Activated CD4-positive, CD25-positive, alpha-beta regulatory T cell treated with anti-CD3 and anti-CD28 coated beads, Interleukin-2, amount 50 U/mL, for 24 hours (primary cell): ENCODE measurements at places on chromosomes 7 and 10.

DNA sequence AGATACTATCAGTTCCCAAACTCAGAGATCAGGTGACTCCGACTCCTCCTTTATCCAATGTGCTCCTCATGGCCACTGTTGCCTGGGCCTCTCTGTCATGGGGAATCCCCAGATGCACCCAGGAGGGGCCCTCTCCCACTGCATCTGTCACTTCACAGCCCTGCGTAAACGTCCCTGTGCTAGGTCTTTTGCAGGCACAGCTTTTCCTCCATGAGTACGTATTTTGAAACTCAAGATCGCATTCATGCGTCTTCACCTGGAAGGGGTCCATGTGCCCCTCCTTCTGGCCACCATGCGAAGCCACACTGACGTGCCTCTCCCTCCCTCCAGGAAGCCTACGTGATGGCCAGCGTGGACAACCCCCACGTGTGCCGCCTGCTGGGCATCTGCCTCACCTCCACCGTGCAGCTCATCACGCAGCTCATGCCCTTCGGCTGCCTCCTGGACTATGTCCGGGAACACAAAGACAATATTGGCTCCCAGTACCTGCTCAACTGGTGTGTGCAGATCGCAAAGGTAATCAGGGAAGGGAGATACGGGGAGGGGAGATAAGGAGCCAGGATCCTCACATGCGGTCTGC lies 162.2 kb downstream of the EGFR start:
- no peak for ATAC-seq

- no peak for ATAC-seq
Measured at GRCh38 chr7:131829947-131830558, 273.6 kb upstream of the PODXL start.

GRCh38 chr10:4708123-4708759 lies 117.8 kb upstream of the AKR1E2 start:
- ATAC-seq: no peak

DNA sequence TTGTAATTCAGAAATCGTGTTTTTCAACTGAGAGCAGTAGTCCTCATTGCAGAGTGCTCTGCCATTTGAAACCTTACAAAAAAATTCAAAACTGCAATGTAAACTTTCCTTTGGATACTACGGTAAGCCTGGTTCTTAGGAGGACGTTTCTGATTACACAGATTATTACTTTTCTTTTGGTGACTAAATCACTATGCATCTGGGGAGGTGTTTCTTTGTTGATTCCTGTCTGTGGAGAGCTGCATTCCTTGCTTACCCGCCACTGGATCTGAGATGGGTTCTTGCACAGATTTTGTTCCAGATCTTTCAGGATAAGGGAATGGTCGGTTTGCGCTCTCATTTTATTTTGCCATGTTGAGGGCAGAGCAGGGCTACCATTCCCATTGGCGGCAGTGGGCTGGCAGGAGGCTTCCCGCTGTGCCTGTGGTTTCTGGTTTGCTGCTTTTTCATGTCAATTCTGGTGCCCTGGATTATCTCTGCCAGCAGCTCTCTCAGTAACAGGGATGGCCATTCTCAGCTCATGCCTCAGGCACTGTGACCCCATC lies 485.1 kb downstream of the GLRX3 start:
- ATAC-seq: no peak

DNA sequence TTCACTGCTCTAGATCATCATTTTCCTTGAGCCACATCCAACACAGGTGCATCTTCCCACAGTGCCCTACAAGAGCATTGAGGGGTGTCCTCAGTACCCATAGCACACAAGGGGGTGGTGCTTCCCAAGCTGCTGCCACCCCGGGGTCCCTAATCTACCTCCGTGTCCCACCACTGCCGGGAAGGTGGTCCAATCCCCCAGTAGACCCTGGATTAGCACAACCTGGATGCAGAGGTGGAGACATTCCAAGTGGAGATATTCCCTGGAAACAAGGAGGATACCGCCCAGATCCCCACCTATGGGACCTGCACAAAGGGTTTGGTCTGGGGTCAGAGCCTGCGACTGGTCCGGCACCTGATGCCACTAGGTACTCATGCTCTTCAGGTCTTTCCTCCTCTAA lies 284.8 kb upstream of the PPP2R2D start:
- ATAC-seq: no peak

DNA sequence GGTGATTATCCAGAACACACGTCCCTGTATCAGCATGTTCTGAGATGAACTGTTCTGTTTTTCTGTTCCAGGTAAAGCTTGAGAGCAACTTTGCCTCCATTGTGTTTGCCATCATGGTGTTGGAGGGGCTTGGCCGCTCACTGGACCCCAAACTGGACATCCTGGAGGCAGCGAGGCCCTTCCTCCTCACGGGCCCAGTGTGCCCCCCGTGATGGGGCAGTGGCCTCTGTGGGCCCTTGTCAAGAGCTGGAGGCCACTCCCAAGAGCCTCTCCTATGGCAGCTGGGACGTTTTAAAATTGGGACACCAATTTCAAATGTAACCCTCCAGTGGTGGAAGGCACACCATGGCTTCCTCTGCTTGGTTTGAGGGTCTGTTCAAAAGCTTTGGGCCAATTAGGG lies 1.9 kb upstream of the NDUFB2 start:
- no peak for ATAC-seq

GRCh38 chr7:46198701-46199100 lies 277.6 kb upstream of the IGFBP3 start:
- ATAC-seq: no peak

GRCh38 chr7:69177461-69177861 lies 420.8 kb upstream of the AUTS2 start:
- no peak for ATAC-seq

DNA sequence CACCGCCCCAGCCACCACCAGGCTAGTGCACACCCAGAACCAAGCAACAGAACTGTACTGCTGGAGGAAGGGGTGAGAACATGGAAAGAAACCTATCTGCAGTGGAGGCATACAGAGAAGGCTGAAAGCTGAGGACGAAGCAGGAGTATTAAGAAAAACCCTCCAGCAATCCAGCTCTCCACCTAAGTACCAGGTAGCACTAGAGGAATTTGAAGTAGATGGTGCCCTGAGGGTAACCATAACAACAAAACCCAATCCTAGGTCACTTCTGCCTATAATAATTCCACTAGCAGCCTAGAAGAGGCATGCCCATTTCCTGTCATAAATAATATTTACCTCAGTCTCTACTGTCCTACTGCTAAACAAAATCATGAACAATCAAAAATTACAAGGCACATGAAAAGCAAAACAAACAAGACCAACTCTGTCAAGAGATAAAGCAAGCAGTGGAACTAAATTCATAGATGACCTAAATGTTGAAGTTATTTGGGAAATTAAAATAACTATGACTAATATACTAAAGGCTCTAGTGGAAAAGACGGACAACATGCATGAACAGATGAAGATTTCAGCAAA lies 51.1 kb downstream of the HYCC1 start:
- no peak for ATAC-seq
